ENCODE measurements at places on chromosomes 3 and 15.

DNA sequence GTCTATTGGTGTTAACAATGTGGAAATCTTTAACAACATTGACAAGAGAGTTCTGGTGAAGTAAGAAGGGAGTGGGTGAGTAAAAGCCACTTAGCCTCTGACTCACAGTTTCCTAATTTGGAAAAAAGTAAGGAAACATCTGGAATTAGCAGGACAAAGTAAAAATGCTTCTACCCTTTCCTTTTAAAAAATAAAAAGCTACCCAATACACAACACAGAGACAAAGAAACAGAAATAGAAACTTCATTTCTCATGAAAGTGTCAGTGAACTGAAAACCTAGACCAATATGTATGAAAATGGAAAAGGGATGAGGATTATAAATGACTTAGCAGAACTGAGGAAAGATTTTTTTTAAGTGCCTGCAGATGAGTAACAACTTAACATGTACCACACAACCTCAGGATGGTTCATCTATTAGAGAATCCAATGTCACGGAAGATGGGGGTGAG is 65.4 kb downstream of the SSR3 start:
- no peak for DNase-seq

- no peak for DNase-seq
Measured at GRCh38 chr3:124986192-124987143, 51.9 kb upstream of the MUC13 start.

- DNase-seq = peak; percentile 90
Measured at GRCh38 chr3:64209866-64210621, 15.2 kb downstream of the PRICKLE2 start.

- no peak for DNase-seq
Measured at GRCh38 chr3:10428406-10429091, 76.8 kb downstream of the ATP2B2 start.

- DNase-seq = no peak
Measured at GRCh38 chr3:54876694-54877093, 51.2 kb downstream of the LRTM1 start.

DNA sequence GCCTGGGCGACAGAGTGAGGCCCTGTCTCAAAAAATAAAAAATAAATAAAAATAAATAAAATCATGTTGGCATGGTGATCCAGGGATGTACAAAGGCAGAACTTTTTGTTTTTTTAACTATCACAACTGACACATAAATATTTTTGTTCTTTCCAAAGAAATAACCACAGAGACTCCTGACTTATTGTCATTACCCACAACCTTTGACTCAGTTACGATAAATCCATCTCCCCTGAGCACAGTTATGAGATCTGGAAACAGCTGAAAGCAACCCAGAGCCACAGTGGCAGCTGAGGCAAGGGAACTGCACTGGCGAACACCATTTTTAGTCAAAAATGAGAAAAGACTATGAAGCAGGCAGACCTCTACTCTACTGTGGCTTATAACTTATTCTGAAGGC is 24.0 kb downstream of the OSBPL10 start:
- DNase-seq = no peak
